ENCODE measurements at places on chromosomes 2 and 18.

- no peak for DNase-seq
Measured at GRCh38 chr18:72940986-72941385, 73.2 kb upstream of the NETO1 start.

DNA sequence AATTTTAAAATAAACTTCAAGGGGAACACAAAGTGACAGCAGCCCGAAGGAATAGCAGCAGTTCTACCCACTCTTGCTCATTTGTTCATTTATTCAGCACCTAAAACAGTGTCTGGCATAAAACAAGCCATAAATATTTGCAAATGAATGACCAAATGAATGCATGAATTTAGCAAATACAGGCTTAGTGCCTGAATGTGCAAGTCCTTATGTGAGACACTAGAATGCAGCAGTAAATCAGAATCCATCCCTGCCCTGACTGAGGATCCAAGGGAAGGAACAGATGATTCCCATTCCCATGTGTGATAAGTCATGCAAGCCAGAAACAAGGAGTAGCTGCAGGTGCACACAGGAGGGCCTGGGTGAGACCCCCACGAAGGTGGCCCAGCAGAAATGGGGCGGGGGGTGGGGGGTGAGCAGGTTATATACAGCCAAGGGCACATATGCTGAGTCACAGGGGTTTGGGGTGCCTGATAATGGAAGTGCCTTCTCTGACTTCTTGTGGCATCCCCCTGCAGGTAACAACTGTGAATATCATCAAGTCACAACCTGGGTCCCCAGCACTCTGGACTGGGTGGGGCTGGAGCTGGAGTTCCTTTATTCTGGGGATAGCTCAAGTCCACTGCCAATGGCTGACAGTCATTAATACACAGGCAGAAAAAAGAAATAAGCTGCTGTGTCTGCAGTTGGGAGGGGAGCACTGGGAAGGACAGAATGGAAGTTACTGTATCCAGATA, 311.9 kb downstream of the TXNL1 start:
- DNase-seq, result no peak

DNA sequence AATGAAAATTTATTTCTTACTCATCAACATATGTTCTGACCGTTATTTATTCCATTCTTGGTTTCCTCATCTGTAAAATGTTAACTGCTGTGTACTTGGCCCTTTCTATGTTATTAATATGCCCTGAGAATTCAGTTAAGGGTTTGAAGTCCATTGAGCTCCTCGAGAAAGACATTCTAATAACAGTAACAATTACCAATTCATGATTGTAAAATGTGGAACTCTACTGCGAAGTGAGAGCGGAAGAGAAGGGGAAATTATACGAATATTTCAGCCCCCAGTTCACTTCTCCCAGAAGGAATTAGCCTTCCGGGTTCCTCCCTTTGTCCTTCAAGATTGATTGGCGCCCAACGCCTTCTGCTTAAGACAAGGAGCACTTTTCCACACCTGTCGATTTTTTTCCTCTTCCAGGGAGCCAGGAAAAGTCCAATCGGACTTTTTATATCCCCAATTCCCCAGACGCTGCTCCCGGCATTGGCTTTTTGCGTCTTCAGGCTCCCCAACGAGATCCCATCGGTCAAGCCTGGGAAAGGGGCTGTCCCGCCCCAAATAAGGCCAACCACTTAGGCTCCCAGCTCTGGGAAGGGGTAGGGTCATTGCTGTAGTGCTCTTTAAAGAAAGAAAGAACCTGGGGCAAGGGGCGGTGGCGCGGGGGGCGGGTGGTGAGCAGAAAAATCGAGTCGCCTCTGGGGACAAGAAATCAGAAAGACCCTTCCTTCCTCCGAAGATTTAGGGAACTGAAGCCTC, 1.6 kb downstream of the DSC2 start:
- DNase-seq, result no peak

GRCh38 chr2:8684540-8684877, 2.7 kb downstream of the ID2 start:
- no peak for DNase-seq

GRCh38 chr2:224850081-224850480, 133.9 kb upstream of the CCDC195 start:
- DNase-seq, result no peak

DNA sequence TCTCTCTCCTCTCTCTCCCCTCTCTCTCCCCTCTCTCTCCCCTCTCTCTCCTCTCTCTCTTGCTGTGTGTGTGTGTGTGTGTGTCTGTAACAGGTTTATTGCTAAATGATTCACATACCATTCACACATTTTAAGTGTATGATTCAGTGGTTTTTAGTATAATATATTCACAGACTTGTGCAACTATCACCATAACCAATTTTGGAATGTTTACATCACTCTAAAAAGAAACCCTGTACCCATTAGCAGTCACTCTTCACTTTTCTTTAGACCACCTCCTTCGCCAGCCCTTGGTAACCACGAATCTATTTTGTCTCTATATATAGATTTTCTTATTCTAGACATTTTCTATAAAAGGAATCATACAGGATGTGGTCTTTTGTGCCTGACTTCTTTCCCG, 11.4 kb downstream of the THNSL2 start:
- DNase-seq, result no peak

- DNase-seq, result no peak
Measured at GRCh38 chr18:78410094-78410786, 569.4 kb upstream of the SALL3 start.

DNA sequence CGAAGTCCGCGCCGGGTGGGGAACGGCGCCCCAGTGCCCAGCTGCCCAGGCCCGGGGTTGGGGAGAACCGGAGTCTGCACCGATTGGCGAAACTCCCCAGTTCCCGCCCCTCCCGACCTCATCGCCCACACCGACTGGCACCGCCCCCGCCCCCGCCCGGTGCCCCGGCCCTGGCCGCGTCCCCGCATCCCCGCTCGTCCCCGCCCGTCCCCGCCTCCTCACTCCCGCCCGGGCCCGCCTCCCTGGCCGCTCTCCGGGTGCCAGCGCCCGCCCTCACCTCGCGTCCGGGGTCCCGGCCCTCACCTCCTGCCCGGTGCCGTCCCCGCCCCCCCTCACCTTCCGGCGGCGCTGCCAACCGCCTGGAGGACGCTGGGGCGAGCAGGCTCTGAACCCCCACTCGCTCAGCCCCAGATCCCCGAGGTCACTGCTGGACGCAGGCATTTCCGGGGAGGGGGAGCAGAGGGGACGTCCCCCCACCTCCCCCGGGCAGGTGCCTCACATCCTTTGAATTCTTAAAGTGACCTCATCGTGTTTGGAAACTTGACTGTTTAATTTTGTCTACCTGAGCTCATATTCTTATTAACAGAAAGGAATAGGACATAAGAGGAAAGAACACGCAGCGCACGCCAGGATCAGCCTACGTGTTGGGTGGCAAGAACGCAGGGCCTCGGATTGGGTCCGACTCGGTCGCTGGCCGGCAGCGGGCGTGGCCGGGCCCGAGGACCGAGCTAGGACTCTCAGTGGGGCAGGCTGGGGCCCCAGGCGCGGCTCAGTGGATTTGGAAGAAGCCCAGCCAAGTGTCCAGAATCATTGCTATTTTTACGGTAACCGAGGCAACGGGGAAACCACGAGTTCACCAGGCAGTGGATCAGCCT, at the start of gene FAM110C:
Gene FAM110C (minus strand): TSS at position 35 of the 875 bp plus-strand sequence. CDS start 120 bp downstream, outside the sequence.
- DNase-seq, result peak; percentile 18
